Memory B cell (primary cell): ENCODE measurements at places on chromosomes 7 and 10.

GRCh38 chr7:7385421-7385820 lies 150.3 kb downstream of the COL28A1 start:
- no peak for DNase-seq

DNA sequence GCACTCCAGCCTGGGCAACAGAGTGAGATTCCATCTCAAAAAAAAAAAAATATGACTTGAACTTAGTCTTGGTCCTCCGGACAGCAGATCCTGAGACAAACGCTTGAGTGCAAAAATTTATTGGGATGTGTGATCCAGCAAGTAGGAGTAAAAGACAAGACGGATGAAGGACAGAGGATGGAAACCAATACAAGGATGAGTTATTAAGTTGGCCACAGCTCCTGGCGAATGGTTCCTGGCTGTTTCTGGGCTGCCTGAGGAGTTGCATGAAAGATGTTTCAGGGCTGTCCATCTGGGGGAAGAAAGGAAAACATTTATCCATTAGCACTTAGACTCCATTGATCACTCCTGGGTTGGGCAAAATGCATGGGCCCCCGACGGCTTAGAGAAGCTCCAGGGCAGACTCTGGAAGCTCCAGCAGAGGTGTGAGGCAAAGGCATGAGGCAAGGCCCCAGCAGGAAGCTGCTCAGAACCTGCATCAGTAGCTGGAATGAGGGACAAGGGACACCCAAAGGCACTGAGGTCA lies 98.3 kb upstream of the ZNF438 start:
- no peak for DNase-seq

- DNase-seq: no peak
Observed at GRCh38 chr7:155702616-155703015, 58.2 kb downstream of the RBM33 start.

GRCh38 chr7:116631676-116632075 lies 40.3 kb upstream of the MET start:
- DNase-seq: no peak

DNA sequence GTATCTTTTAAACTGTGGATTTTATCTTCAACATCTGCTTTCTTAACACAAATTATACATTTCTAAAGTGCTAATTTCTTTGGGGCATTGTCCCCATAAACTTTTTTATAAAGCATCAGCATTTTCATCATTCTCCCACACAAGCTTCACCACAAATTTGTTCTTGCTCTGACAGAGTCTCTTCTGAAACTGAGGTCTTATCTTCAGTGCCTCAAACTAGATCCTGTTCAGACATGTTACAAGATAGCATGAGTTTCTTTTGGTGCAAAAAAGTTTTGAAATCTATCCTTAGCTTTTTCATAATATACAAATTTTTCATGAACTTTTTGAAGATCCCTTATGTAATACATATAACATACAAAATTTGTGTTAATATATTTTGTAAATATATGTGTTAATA lies 346.6 kb downstream of the IPMK start:
- DNase-seq: no peak

- DNase-seq: no peak
Observed at GRCh38 chr10:2077231-2077630, 339.9 kb upstream of the ADARB2 start.

- DNase-seq: no peak
Observed at GRCh38 chr10:30697806-30698205, 68.3 kb upstream of the LYZL2 start.

DNA sequence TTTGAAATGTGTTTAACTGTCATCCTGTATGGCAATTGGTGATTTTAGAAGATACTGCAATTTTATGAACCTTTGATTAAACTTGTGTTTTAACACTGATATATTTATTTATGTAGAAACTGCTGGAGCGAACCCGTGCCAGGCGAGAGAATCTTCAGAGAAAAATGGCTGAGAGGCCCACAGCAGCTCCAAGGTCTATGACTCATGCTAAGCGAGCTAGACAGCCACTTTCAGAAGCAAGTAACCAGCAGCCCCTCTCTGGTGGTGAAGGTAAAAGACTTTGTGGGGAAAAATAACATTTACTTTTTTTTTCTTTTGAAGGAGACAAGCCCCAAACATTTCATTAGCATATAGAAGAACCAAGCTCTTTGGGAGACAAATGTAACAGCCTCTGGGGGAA lies 6.5 kb downstream of the ANLN start:
- no peak for DNase-seq

DNA sequence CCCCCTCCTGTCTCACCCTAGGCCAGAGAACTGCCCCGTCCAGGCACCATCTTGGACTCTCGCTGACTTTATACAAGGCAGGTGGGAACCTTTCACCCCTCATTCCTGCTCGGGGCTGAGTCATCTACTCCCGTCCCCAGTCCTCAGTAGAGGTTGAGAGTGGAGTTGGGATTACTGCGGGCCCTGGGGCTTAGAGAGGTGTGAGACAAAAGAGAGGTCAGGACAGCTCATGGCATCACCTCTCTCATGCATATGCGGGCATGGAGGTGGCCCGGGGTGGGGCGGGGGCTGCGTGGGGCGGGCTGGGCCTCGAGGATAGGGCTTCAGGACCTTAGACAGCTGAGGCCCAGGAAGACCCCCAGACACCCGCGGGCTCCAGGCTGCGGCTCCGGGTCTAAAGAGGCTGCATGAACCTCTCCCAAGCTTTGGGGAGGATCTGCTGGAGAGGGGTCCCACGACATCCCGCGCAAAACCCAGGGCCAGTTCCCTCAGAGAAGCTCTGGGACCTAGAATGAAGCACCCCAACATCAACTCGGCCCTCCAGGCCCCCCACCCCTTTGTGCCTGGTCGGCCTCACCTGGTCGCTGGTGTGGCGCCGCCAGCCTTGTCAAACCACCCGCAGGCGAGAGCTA lies 317 bp downstream of the PDZD7 start:
- no peak for DNase-seq

DNA sequence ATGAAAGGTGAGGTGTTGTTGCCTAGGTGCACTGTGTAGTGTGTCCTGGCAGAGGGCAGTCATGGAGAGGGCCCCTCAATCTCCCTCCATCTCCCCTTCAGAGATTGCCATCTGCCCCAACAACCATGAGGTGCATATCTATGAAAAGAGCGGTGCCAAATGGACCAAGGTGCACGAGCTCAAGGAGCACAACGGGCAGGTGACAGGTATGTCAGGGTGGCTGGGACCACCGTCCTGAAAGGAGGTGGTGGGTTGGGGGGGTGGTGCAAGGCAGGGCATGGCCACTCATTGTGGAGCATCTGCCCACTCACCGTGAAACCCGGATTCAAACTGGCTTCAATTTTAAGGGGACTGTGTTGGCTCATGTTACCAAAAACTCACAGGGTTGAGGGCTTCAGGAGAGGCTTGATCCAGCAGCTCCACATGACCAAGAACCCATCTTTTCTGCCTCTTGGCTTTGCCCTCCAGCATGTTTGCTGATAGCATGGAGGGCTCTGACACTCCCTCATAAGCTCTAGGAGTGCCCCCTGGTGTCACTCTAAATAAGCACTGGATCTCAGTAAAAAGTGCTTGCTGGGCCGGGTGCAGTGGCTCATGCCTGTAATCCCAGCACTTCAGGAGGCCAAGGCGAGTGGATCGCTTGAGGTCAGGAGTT lies 12.2 kb downstream of the ARPC1B start:
- DNase-seq: no peak

GRCh38 chr7:137142376-137142775 lies 201.2 kb downstream of the PTN start:
- DNase-seq: no peak

DNA sequence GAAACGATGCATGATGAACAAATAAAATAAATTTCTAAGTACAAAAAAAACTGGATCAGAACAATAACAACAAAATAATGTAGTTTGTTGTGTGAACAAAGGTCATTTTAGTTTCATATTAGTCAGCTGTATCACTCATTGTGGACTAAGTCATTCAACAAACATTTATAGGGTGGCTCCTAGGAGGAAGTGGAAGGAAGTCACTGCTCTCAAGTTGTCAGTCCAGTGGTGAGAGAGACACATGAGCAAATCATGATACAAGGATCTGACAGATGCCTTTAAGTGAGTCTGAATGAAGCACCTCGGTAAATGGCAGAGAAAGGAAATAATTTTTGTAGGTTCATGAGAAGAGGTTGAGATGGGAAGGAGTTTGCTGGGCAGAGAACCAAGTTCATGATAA lies 56.8 kb downstream of the EPDR1 start:
- no peak for DNase-seq

- no peak for DNase-seq
Observed at GRCh38 chr7:12133865-12134264, 77.2 kb upstream of the TMEM106B start.

GRCh38 chr7:129845972-129846327 lies 106.8 kb downstream of the UBE2H start:
- DNase-seq: no peak

DNA sequence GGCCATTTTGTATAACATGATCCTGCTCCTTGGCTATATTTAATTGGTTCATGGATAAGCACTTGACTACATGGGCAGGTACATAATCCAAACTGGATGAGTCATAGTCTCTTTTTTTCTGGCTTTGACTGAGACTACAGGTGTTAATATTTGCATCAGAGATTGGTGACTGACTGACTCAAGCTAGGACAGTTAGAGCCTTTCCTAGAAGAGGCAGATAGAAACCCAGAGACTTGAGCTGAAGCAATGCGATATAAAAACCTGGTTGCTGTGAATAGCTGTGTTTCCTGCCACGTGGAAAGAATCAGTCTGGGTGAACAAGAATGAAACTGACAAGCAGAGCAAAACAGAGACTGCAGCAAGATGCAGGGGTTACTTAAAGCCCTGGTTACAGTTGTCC lies 81.0 kb downstream of the SAMD9 start:
- DNase-seq: no peak

DNA sequence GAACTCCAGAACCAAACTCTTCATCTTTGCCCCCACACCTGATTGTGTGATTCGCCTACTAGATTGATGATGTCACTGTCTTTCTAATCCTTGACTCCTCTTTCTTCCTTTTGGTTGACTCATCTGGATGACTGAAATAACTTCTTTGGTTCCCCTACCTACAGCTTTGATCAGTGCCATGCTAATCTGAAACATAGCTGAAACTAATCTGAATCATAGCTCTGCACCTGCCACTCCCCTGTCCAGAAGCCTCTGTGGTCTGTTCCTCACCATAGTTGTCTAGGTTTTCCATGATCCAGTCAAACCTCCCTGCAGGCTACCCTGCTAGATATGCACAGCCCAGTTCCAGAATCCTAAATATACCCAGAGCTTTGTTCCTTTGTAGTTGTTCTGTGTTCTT lies 51.9 kb downstream of the ZNF365 start:
- no peak for DNase-seq

DNA sequence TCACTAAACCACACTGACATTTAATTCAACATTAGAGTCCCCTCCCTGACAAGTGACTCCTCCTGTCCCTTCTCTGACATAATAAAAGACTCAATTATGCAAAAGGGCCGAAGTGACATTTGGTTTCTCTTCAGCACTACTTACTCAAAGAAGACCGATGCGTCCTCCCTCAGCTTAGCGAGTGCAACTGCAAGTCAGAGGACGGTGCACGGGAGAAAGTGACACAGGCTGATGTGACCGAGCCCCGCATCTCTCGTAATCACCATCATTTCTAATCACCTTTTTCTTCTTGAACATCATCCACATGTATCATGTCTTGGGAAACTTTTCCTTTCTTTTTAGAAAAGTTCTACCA lies 155.7 kb downstream of the TCERG1L start:
- DNase-seq: no peak

GRCh38 chr10:61588770-61589211 lies 73.9 kb upstream of the CABCOCO1 start:
- DNase-seq: no peak

DNA sequence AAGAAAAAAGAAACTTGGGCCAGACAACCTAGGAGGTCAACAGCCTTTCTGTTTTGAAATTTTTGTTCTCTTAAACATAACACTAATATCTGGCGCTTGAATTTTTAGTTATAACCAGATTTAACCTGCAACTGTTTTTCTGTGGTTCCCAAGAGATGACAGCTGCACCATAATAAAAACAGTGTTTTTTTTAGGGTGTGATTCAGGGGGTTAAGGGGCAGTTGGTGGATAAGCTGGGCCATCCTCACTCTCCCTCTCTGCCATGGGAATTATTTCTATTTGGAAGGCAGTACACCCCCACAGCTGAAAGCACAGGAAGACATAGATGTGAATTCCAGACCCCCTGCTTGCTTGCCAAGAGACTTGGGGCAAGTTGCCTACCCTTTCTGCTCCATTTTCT lies 20.1 kb upstream of the TM9SF3 start:
- DNase-seq: no peak

- no peak for DNase-seq
Observed at GRCh38 chr7:95045236-95045923, 138.0 kb downstream of the PPP1R9A start.

- DNase-seq: no peak
Observed at GRCh38 chr7:51040787-51041186, 258.1 kb upstream of the GRB10 start.

DNA sequence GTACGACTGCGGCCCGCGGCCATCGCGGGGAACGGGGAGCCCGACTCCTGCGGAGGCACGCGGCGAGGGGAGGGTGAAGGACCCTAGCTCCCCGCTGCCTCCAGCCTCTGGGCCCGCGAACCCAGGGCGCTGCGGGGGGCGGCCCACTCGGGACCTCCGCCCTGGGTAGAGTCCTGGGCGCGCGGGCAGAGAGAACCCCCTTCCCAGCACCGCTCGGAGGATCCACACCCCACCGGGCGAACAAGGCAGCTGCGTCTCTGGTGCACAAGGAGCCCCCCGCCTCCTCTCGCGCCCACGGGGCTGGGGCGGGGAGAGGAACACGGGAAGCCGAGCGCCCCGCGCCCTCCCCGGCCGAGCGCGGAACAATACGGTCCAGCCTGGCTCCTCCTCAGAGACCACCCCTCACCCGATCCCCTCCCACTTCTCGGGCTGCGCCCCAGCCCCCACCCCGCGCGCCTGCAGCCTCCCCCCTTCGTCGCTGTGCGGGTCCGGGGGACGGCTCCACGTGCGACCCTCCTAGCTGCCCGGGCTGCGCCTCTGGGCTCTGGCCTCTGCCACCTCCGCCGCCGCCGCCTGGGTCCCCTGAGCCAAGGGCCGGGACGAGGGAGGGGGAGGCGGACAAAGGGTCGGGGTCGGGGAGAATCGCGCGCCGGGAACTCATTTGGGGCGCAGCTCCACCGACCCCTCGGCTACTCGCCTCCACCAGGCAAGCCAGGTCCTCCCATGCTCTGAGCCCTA lies at the start of gene WDR86:
Gene WDR86 (minus strand): TSS at position 372 of the 738 bp plus-strand sequence. CDS start 449 bp downstream, outside the sequence.
- DNase-seq: no peak

GRCh38 chr10:50600286-50600685 lies 23.5 kb downstream of the SGMS1 start:
- DNase-seq: no peak

GRCh38 chr10:124152139-124153022 lies 59.0 kb upstream of the CHST15 start:
- DNase-seq: no peak
